ENCODE measurements at places on chromosomes 11 and 22.

DNA sequence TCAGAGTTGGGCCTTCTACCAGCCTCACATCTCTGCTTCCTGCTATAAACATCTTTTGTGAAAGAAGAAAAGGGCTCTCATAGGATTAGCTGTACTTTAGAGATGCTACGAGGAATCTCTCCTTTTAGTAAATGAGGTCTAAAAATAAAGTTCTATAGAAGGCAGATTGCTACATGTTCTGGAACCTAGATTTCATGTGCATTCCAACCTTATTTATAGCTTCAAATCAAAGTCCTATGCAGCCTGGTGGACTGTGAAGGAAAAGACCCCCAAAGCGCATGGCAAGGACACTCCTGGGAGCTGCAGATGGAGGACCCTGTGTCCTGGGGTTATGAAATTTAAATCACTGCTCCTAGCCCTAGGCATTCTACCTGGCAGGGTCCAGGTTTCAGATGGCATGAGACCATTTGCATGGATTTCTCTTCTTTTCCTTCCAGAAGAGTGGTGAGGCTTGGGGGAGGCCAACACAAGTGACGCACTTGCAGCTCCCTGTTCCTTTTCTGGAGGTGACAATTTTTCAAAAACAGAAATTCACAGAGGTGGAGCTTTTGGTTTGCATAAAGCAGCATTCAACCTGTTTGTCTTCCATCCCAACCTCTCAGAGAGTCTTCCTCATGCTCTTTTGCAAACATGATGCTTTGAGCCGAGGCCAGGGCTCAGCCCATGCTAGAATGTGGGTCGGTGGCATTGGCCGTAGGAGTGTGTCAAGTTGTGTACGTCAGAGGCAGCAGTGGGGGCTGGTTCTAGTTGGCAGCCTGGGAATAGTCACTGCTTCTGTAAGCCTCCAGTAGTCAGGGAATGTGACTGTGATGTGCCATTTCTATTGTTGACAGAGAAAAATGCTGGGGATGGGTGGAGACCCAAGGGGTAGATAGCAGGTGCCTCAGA, 6.3 kb downstream of the CRY2 start:
- no peak for DNase-seq

- DNase-seq, result no peak
Measured at GRCh38 chr11:30388957-30389356, 66.1 kb downstream of the ARL14EP start.

DNA sequence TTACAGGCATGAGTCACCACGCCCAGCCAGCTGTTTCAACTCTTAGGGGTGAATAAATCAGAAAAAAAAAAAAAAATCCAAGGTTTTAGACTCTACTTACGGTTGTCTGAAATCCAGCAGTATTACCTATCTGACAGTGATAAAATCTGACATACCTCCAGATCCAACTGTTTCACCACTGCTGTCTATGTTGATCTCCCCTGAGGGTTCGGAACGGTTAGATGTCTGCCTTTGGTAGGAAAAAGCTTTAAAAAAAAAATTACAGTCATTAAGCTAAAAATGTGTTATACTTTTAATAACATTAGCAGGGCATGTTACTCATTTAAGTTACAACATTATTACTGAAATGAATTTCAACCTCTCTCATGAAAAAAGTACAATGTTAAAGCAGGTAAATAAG, 21.1 kb downstream of the NCAPD3 start:
- DNase-seq, result no peak

DNA sequence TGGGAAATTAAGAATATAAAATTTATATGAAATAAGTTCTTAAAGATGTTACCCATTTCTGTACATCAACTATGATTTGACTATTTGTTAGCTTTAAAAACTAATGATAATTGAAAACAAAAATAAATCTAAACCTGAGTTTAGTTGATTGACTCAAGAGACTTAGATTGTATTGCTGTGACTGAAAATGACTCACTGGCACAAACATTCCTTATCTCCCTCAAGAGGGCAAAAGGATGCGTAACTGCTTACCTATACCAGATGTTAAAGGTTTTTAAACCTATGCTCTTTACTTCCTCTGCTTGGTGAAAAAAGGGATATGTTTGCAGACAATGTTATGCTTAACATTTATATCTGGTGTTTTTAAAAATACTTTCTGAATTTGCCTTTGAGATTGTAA, 30.3 kb downstream of the ATM start:
- DNase-seq, result peak; percentile 10

- DNase-seq, result no peak
Measured at GRCh38 chr22:27382947-27383346, 418.6 kb downstream of the MN1 start.

DNA sequence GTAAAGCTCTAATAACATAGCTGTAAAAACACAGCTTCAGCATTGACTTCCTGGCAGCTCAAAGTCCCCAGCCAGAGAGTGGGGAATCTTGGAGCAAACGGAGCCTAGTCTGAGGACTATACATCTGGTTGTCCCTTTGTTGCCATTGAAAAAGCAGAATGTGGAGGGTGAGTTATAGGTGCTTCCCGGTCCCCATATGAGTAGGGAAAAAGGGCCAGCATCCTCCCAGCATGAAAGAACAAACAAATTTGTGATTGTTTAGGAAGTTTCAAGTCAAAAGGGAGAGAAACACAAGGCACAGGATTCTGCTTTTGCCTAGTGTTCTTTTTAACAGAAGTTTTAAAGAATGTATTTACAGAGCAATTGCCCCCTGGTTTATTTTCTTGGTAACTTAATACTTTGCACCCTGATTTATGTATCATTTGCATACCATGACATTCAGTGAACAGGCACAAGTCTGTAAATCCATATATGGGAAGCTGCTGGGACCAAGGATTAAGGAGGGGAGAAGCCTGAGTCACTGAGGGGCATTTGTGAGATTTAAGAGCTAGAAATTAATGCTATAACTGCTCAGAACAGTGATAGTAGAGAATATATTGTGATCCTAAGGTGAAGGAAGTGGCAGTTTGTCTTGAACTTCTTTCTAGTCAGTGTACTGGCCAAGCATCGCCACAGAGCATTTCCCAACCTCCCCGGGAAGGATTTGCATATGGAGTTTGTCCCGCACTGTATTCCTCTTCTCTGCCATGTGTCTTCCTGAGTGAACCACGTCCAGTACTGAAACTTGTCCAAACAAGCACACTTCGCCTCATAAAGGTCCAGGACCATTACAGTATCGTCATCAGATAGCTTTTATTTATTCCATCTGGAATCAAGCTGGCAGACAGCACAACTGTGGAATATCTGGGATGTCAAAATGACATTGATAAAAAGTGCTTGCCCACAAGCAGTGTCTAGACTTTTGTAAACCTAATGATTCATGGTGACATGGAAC, 103.0 kb downstream of the DBX1 start:
- DNase-seq, result peak; percentile 60

DNA sequence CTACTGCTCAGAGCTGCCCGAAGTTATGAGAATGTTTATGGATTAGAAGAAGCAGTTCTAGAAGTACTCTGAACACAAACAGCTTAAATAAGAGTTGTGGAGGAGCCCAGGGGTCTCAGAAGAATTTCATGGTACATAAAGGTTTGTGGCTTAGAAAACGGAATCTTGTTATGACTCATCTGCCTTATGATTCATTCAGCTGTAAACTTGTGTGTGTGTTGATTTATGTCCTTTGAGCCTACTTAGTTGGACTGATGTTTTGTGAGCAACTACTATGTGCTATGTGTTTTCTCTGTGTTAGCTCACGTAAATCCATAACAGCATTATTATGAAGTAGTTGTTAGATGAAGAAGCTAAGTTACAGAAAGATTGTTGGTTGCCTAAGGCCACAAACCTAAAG, 203.7 kb downstream of the PGR start:
- peak; percentile 34 for DNase-seq

DNA sequence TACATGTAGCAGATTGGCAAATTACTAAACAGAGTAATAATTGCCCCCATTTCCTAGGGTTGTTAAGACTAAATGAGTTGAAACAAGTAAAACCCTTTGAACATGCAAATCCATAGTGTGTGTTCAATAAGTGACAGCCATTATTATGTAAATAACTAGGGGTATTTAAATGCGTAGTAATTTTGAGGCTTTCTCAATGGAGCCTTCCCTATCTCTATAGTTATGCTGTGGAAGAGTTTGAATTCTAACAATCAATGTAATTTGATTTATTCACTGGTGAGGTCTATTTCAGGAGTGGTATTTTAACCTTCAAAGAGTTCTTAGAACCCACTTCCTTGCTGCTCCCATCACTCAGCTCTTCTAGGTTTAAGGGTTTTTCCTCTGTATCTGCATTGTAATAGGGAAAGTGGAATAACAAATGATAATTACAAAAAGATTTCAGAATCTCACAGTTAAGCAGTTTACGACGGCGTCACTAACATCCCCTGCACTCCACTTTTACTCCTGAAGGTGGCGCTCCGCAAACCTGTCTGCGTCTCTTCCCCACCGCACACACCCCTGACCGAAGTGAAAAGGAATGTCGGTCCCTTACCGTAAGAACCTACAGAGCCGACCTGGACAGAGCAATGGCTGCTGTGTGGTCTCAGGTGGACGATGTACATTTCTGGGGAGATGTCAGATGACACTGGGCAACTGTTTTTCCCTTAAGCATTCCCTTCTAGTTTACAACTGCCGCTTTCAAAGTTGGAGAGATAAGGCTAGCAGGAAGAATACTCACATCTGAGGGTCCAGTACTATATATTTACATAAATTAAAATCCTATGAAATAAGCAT, 80.8 kb downstream of the ZC3H12C start:
- DNase-seq, result peak; percentile 70

GRCh38 chr22:17086296-17086695, 1.5 kb downstream of the IL17RA start:
- DNase-seq, result no peak

DNA sequence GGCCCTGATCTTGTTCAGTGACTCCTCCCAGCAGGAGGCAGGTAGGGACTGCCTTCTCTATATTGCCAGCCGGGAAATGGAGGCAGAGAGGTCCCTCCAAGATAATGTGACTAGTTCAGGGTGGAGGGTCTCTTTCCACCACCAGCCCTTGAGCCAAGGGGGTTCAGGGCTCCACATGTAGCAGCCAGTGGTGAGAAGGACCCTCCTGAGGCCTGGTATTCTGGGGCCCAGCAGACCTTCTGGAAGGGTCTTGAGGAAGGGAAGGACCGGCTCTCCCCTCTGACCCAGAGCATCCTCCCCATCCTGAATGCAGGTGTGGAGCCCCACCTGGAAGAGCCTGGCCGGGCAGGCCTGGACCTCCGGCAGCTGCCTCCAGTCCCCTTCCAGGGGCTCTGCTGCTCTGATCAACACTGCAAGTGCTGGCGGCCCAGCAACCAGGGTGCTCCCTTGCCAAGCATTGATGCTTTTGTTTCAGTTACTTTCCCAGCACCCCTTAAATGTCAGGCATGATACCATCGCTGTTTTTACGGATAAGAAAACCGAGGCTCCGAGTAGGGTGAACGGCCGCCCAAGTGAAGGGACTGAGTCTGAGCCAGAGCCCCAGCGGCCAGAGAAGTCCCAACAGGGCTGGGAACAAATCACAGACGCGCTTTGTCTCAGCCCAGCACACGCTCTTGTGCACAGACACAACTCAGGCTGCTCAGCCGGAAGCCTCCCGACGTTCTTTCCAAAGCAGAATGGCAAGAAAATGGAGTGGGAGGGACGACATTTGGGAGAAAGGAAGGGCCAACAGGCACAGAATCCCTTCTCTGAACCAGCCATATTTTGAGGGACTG, 38.8 kb downstream of the DKK3 start:
- no peak for DNase-seq

- DNase-seq, result peak; percentile 80
Measured at GRCh38 chr11:58616594-58616993, 5.9 kb upstream of the CNTF start.

- no peak for DNase-seq
Measured at GRCh38 chr11:78684377-78684776, 109.7 kb upstream of the NARS2 start.

GRCh38 chr22:32255726-32256125, 579 bp upstream of the SLC5A4 start:
- no peak for DNase-seq

GRCh38 chr11:130611791-130612251, 163.4 kb downstream of the ADAMTS15 start:
- peak; percentile 64 for DNase-seq

DNA sequence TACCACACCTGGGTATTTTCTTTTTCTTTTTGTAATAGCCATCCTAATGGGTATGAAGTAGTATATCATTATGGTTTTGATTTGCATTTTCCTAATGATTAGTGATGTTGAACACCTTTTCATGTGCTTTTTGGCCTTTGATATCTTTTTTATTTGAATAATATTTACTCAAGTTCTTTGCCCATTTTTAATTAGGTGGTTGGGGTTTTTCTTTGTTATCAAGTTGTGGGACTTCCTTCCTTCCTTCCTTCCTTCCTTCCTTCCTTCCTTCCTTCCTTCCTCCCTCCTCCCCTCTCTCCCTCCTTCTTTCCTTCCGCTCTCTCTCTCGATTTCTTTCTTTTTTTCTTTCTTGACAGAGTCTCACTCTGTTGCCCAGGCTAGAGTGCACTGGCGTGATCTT, 75.0 kb upstream of the PDGFD start:
- no peak for DNase-seq

- DNase-seq, result no peak
Measured at GRCh38 chr11:115539844-115540243, 35.6 kb upstream of the CADM1 start.

DNA sequence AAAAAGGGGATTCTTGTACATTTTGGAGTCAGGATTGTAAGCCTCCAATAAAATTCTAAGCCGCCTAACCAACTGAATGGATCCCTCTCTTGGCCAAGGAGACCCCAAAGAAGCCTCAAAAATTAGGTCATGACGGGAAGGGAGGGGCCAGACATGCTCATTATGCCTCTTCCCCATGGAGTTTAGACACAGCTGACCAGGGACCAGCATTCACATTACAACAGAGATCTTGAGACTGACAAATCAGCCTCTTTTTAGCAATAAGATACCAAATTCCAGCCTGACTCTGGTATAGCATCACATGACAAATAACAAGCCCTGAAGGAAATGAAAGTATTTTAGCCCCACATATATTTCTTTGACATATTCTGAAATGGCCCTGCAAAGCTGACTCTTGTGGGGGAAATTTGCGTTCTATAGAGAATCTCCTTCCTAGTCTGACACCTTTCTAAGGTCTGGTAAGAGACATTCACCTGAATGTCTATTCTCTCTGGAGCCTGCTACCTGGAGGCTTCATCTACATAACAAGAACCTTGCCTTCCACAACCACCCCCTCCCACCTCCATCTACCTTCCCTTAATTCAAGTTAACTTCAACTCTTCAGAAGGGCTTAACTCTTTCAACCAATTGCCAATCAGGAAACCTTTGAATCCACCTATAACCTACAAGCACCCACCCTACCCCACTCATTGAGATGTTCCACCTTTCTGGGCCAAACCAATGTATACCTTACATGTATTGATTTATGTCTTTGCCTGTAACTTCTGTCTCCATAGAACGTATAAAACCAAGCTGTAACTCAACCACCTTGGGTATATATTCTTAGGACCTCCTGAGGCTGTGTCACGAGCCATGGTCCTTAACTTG, 10.3 kb downstream of the GAL start:
- no peak for DNase-seq

- peak; percentile 91 for DNase-seq
Measured at GRCh38 chr11:124114942-124115781, at the start of gene VWA5A. VWA5A (plus strand) TSS chr11:124115450; CDS start chr11:124117512, 2,062 bp downstream.

- DNase-seq, result no peak
Measured at GRCh38 chr11:76044750-76045320, 161.5 kb downstream of the WNT11 start.

- no peak for DNase-seq
Measured at GRCh38 chr11:46686886-46687795, 13.3 kb downstream of the ARHGAP1 start.

GRCh38 chr22:20014526-20015186, 2.0 kb downstream of the ARVCF start:
- no peak for DNase-seq
